ENCODE measurements at places on chromosomes 6 and 20.

GRCh38 chr20:884983-885952 lies 30.9 kb downstream of the ANGPT4 start:
- peak; percentile 11 for DNase-seq

DNA sequence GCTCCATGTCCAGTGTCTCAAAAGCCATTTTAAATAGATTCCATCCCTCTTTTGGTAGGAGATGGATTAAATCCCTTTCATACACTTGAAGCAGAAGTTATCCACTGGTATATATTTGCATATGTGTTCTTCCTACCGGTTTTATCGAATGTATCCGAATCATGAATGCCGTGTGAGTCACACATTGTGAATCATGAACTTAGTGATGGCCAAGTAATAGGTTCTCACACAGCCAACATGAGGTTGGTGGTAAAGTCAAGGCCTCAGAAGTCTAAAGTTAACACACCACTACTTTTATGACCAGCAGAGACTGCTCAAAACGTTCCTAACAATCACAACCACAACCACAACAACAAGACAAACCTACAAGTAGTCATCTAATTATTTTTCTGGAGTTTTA lies 345.5 kb downstream of the THBS2 start:
- no peak for DNase-seq

DNA sequence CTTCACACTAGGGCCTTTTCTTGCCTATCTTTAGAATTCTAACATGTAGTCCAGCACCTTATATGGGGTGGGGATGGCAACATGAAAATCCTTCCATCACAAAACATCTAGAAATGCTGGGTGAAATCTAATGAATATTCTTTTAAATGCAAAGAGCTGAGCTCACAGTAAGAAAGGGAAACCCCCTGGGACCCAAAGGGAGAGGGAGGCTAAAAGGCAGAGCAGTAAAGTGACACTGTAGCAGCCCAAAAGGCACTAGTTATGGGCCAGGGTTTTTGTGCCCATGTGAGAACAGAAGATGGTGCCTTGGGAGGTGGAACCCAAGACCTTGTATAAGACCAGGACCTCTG lies 66.7 kb downstream of the TRAM2 start:
- DNase-seq, result no peak

DNA sequence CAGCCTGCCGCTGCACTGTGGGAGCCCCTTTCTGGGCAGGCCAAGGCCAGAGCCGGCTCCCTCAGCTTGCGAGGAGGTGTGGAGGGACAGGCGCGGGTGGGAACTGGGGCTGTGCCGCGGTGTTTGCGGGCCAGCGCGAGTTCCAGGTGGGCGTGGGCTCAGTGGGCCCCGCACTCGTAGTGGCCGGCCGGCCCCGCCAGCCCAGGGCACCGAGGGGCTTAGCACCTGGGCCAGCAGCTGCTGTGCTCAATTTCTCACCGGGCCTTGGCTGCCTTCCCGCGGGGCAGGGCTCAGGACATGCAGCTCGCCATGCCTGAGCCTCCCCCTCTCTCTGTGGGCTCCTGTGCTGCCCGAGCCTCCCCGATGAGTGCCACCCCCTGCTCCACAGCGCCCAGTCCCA lies 388.1 kb downstream of the PHF3 start:
- DNase-seq, result no peak

DNA sequence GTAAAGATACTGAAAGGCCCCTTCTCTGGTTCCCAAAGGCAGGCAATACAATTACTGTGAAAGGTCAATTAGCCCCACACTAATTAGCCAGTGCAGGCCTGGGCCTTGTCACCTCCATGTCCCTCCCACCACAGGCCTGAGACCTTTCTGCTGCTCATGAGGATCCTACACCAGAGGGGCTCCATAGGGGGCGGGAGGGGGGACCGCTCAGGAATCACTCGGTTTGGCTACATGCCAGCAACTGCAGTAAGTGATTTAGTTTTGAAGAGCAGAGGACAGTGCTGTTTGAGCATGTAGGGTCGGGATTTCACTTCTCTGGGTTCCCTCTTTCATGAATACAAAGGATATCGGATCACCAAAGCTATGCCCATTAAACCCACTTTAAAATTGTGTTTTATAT lies 455.6 kb downstream of the PRKN start:
- DNase-seq, result no peak

DNA sequence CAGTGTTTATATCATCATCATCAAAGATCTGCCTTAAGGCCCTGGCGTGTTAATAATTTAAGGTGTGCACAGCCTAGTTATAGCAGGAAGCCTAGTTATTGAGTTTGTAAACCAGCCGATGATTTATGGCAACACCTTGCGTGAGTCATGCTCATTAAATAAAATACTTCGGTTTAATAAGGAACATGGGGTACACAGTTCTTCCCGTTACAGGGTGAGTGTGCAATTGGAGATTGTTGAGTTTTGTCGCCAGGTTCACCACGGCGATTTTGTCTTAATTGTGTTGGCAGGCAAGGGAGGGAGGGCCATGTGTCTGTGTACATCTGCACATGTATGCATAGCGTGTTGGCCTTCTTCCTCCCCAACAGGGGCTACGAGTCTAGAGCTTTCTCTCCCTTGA lies 104.0 kb downstream of the TFAP2A start:
- DNase-seq, result no peak

DNA sequence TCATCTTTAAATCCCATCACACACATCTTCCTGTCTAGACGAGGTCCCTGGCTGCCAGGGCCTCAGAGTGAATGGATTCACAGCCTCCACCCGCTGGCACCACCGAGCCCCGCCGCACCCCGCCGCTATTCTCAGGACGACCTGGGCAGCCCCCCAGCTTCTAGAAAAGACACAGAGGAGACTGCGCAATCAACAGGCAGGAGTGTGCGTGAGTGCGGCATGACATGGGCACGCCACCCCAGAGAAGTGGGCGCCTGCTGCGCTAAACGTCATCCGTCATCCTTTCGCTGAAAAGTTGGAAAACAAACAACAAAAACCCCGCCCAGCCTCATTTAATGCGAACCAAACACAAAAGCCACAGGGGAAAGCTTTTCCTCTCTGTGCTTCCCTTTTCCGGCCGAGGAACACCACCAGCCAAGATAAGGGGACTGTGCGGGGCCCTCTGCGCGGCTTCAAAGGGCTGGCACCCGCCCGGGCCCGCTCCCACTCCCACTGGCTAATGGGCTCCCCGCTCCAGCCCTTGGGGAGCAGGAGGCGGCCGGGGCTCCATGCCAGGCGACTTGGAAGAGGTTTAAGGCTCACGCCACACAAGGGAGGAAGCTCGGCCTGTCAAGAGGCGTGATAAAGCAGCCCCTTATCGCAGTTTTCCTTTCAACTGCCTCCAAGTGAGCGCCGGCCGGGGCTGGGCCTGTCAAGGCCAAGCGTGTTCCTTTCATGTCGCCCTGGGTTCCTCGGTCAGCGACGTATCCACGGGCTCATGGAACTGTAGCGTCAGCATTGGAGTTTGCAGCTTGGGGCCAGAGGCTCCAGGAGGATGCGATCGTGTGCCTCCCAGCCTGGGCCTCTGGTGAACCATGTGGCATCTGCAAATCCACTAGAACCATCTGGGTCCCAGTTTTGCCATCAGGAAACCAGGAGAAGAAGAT lies 50.1 kb downstream of the NFATC2 start:
- DNase-seq, result no peak

GRCh38 chr6:17945575-17945974 lies 41.9 kb downstream of the KIF13A start:
- DNase-seq, result no peak

GRCh38 chr20:51634877-51635276 lies 92.4 kb upstream of the NFATC2 start:
- DNase-seq, result no peak

DNA sequence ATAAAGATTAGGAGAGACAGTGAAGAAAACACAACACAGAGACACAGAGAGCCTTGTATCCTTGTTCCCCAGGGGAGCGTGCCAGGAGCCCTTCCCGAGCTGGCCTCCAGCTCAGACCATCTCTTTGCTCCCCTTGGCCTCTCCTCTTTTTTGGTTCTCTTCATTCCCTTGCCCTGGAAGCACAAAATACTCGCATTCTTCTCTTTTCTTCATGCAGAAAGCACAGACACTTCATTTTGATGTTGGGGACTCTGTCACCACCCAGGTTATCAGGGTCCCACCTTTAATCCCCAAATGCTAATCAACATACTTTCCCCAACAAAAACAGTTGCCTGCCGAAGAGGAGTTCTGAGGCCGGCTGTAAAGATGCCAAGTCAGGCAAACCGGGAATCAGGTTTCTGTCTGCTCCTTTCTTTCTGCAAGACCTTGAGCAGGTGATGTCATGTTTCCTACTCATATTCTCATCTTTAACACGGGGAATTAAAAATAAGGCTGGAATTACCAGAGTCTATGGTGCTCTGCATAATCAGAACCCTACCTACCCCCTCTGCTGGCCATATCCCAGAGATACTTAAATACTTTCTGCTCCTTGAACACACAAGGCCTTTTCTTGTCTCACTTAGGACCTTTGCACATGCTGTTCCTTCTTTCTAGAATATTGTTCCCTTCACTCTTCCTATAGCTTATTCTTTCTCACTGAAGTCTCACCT lies 21.7 kb downstream of the TGM6 start:
- peak; percentile 43 for DNase-seq

GRCh38 chr6:129890164-129890563 lies 29.0 kb upstream of the TMEM244 start:
- DNase-seq, result peak; percentile 62

- no peak for DNase-seq
Observed at GRCh38 chr6:20028562-20028961, 183.7 kb downstream of the MBOAT1 start.

- no peak for DNase-seq
Observed at GRCh38 chr20:48148916-48149672, 363.8 kb upstream of the SULF2 start.
